Heart right ventricle (tissue), 16 donors: ENCODE measurements at places on chromosomes 6 and 20. TPM values are rescaled to one million over a fixed set of nuclear protein-coding genes. Genes with fewer than 3 reads are reported as not detected.

- no peak for DNase-seq
Observed at GRCh38 chr6:163526346-163526745, 111.8 kb downstream of the QKI start.

DNA sequence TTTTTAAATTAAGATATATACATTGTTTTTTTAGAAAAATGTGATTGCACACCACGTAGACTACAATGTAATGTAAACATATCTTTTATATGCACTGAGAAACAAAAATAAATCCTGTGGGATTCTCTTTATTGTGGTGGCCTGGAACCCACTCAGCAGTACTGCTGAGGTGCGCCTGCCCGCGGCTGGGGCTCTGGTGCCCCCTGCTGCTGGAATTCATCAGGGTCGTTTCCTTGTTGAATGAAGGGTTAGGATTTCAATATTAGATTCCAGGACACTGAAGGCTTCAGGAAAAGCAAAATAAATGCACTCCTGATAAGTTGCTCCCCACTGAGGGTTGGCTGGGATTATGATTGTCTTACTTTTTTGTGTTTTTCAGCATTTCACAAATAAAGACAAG, 175.8 kb upstream of the GGTLC1 start:
- no peak for DNase-seq

- DNase-seq, result no peak
Observed at GRCh38 chr6:37202788-37203491, 33.0 kb downstream of the PIM1 start.

DNA sequence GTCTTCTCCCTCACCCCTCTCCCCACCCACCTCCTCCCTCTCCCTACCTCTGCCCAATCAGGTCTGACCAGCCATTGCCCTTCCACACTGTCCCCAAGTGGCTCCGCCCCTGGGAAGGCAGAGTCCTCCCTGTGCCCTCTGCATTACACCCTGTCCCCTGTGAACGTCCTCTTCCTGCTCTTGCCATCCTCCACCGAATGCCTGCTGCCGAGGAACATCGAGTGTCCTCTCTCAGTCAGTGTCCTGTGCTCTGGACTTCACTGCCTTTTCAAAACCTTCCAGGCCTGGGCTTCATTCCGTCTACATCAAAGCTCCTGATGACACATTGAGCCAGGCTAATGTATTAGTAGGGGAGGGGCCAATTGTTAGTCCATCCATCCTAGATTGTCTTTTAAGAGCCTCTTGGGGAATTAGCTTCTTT, 3.3 kb upstream of the PACSIN1 start:
- peak; percentile 60 for DNase-seq

- no peak for DNase-seq
Observed at GRCh38 chr20:5512694-5513093, 195.9 kb upstream of the PROKR2 start.

DNA sequence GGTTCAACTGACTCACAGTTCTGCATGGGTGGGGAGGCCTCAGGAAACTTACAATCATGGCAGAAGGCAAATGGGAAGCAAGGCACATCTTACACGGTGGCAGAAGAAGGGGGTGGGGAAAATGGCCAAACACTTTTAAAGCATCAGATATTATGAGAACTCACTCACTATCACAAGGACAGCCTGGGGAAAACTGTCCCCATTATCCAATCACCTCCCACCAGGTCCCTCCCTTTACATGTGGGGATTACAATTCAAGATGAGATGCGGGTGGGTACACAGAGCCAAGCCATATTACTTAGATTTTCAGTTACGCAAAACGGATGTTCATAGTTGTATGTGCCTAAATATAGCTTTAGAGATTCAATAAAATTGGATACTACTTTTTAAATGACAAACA, 25.6 kb downstream of the CYP39A1 start:
- DNase-seq, result no peak

GRCh38 chr6:157804448-157805327, 18.4 kb upstream of the SNX9 start:
- no peak for DNase-seq

The NUP43 gene
- total RNA-seq, result 29.5 TPM

The COQ3 gene
- 41.5 TPM for total RNA-seq

The TREM1 gene
- total RNA-seq, result 1.9 TPM

The CHRNA4 gene
- total RNA-seq, result 1.5 TPM

The MOXD1 gene
- total RNA-seq, result 2.2 TPM
